NCI-H1105 treated with DMSO at 0.1 percent for 48 hours (cell line): ENCODE measurements at places on chromosomes 6 and 20.

DNA sequence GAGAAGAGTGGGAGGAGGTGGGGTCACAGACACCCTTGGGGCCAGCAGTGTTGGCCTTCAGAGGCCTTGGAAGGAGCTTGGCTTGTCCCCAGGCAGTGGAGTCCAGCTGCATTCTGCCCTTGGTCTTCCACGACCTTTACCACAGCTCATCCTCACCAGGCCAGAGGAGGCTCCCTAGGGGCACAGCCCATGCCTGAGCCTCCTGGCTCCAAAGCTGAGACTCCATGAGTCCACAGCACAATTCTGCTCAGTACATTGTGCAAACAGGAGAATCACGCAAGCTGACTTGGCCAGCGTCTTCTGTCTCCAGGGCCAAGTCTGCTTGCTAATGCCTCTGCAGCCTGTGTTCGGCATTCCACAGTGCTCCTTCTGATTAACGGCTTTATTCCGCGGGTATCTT is 337.2 kb downstream of the SMOC2 start:
- no peak for DNase-seq

DNA sequence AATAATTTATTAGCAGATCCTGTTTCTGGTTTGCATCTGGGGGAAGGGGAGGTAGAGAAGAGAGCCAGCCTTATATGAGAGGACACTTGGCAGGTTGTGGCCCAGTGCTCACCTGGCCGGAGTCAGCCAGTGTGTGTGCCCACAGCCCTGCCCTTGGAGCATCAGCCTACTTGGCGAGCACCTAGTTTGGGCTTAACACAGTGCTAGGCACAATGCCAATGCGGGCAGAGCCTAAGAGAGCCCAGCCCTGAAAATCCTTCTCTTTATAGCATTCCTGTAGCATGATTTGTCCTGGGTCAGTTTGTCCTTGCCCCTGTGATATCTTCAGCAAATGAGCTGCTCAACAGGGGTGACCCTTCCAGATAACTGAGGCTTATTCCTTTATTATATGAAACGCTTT is 73.0 kb downstream of the SLX4IP start:
- DNase-seq: no peak

DNA sequence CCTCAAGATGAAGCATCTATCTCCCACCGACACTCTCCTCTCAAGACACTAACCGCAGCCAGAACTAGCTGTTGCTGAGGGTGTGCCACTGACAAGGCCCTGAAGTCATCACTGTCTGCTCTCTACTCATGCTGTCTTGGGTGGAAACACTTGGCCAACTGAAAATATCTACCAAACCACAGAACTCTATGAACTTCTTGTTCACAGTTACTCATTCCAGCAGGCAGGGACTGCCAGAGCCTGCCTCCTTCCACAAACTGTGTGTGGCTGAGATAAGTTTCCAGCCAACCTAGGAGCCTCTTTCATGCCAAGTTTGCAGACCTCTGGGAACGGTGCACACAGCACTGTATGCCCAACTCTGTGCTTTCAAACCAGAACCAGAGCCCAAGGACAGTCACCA is 45.5 kb upstream of the NXT1 start:
- DNase-seq: no peak

DNA sequence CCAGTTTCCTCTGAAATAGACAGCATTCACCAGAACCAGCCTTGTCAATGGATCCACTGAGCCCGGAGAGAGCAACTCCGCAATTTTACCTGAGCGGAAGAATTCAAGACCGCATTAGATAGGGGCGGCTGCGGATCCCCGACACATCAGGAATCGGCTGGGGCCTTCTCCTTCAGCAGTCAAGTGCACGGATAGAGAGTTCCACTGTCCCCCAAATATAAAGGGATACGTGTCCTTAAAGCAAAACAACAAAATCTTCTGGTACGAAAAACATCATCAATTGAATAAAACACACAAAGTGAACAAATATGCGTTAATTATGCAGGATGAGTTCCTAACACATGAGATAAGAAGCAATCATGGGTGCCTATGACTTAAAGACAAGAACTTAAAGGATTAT is 18.3 kb downstream of the SERPINB6 start:
- no peak for DNase-seq

DNA sequence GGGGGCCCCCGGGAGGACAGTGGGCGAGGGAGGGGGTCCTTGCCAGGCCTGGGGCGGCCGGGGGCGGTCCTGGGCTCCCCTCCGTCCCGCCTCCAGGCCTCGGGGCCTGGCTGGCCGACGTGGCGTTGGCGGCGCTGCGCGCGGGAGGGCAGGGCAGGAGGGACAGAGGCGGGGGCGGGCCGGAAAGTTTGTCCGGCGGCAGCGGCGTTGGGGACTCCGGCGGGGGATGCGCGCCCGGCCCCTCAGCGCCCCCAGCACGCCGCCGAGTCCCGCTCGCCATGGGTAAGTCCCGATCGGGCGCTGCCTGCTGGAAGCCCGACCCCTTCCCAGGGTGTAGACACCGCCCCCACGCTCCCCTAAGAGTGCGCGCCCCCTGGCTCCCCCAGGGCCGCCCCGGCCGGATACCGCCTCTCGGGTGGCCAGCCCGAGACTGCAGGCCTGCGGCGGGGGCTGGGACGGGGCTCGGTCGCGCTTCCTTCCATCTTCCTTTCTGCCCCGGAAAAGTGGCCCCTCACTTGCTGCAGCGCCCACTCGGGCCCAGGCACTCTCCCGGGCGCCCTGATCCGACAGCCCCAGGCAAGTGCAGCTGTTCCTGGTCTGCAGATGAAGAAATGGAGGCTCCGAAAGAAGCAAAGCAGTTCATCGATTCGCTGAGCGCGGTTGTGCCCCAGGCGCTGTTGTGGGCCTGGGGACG is at the start of gene SLC2A10:
Gene SLC2A10, plus strand, starts transcription at position 191 of the 694 bp plus-strand sequence. Its CDS starts 88 bp downstream, at position 279.
- no peak for DNase-seq

GRCh38 chr20:17627101-17627955 is 54.7 kb downstream of the RRBP1 start:
- no peak for DNase-seq
